ENCODE measurements at places on chromosomes 6 and 20. TPM values are rescaled to one million over a fixed set of nuclear protein-coding genes. Genes with fewer than 3 reads are reported as not detected.

SALL4 gene
- total RNA-seq = 1.3 TPM

RIPOR3 gene
- not detected for total RNA-seq

OPN5 gene
- total RNA-seq = not detected

ME1 gene
- 44.9 TPM for total RNA-seq

DEF6 gene
- total RNA-seq = 0.08 TPM

HMGN3 gene
- 58.9 TPM for total RNA-seq

MLN gene
- total RNA-seq = not detected

MYCT1 gene
- not detected for total RNA-seq

ACTL10 gene
- total RNA-seq = 0.05 TPM

BPIFB2 gene
- not detected for total RNA-seq

NHLRC1 gene
- total RNA-seq = 1.9 TPM

GLYATL3 gene
- total RNA-seq = not detected

THBS2 gene
- total RNA-seq = 0.17 TPM

RAET1L gene
- total RNA-seq = 0.58 TPM

KHDC1 gene
- total RNA-seq = 4.0 TPM

RAB44 gene
- total RNA-seq = 0.02 TPM

PI16 gene
- total RNA-seq = not detected

ISM1 gene
- total RNA-seq = 0.44 TPM

ESR1 gene
- not detected for total RNA-seq

ZBTB46 gene
- 0.77 TPM for total RNA-seq

TRIM15 gene
- 0.04 TPM for total RNA-seq

VGLL2 gene
- total RNA-seq = not detected

DEFB124 gene
- total RNA-seq = not detected

HEY2 gene
- total RNA-seq = 0.07 TPM

PEDS1 gene
- 55.0 TPM for total RNA-seq

COL21A1 gene
- 1.4 TPM for total RNA-seq

SLC22A16 gene
- total RNA-seq = not detected

ENPP1 gene
- 2.3 TPM for total RNA-seq

WFDC12 gene
- not detected for total RNA-seq

UBD gene
- total RNA-seq = 0.93 TPM

PABPC1L gene
- 21.6 TPM for total RNA-seq

GRM4 gene
- total RNA-seq = 0.09 TPM

LAMP5 gene
- total RNA-seq = 0.05 TPM

PKIB gene
- total RNA-seq = 0.73 TPM

TLDC2 gene
- total RNA-seq = not detected

KCNK16 gene
- total RNA-seq = not detected

ZSCAN23 gene
- not detected for total RNA-seq

POM121L2 gene
- total RNA-seq = not detected

Data from A549 treated with DMSO at 1 μM for 4 hours (cell line).